ENCODE measurements at places on chromosomes 5 and 9. TPM values are rescaled to one million over a fixed set of nuclear protein-coding genes. Genes with fewer than 3 reads are reported as not detected.

Gene BSPRY
- not detected for total RNA-seq

Gene SLC22A4
- 4.9 TPM for total RNA-seq

Gene BHMT
- total RNA-seq: not detected

Gene EMB
- total RNA-seq: 6.0 TPM

Gene PFN3
- not detected for total RNA-seq

Gene ZFP2
- not detected for total RNA-seq

Gene TRPM6
- 1.4 TPM for total RNA-seq

Gene PLEKHG4B
- 1.0 TPM for total RNA-seq

Gene INSYN2B
- 0.63 TPM for total RNA-seq

Gene GZMA
- not detected for total RNA-seq

Gene WWC1
- 100 TPM for total RNA-seq

Gene PCDHB8
- 0.39 TPM for total RNA-seq

Gene SWI5
- 43.6 TPM for total RNA-seq

Gene GRK6
- 25.2 TPM for total RNA-seq

Gene LTC4S
- total RNA-seq: 0.63 TPM

Gene DMRTA1
- 0.63 TPM for total RNA-seq

Gene KIF12
- total RNA-seq: 2.3 TPM

Gene KIF2A
- 49.7 TPM for total RNA-seq
